ENCODE measurements at places on chromosomes 13 and 19.
A peak's percentile ranks its signal among the peaks of the same experiment; 100 is the strongest.

GRCh38 chr13:85659493-85659892 is 139.7 kb downstream of the SLITRK6 start:
- no peak for DNase-seq

DNA sequence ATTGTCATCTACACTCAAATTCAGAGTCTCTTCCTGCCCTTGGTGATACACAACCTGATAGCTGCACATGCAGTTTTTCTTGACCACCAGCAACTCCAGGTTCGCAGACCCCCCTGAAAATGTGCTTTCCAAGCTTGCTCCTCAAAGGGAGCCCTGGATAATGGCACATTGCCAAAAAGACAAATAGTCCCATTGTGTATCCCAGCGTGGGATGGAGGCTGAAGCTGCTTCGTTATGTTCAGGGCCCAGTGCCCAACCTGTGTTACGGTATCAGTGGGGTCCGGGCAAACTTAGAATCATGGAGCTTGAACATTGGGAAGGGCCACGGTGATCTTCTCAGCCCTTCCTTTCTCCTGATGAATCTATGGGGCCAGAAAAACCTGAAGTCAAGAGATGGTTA is 173.0 kb downstream of the TEX29 start:
- DNase-seq: no peak

DNA sequence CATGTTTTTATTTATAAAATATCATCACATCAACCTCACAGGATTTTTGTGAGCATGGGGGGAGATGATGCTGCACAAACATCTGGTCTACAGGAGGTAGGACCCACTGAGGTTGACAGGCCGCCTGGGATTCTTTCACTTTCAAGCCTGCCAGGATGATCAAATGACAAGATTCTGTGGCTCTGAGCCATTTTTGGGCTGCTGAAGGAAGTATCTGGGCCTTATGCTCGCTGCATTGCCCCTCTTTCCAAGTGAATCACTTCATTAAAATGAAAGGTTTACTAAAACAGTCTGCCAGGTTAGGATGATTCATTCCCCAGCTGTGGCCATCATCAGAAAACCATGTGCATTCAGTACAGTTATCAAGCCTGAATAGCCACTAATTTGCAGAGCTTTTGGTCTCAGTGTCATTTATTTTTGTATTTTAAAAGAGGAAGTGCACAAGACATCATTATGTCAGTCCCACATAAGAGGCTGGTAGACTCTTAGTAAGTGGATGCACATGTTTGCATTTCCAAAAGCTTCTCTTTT is 34.4 kb downstream of the STARD13 start:
- DNase-seq: peak; percentile 98

DNA sequence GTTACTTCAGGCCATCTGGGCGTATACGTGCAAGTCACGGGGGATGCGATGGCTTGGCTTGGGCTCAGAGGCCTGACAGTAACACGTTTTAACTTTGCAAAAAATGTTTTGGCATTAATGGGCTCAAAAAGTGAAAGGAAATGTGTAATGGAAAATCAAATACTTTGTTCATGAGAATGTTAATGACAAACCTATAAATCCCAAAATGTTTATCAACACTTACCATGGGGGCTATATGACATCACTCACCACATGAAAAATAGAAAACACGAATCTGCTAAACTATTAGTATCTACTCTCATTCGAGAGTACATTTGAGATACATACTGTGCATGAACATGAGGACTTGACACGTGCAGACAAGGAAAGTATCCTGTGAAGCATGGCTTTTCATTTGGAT is 91.7 kb downstream of the FAM216B start:
- DNase-seq: peak; percentile 13

DNA sequence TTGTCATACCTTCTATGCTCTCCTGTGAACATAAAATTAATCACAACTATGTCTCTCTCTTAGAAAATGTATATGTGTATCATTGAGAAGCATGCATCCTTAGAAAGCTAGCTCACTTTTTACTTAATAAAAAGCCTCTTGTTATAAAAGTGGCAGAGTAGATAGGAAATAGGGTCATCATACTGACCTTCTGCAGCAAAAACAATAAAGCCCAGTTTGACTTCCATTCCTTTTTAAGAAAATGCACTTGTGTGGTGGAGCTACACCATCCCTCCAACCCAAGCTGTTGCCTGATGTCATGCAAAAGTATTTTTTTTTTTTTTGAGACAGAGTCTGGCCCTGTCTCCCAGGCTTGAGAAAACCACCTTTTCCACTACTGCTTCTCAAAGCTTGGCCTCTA is 393.3 kb downstream of the LIG4 start:
- no peak for DNase-seq

GRCh38 chr13:53104136-53104535 is 75.5 kb downstream of the OLFM4 start:
- DNase-seq: peak; percentile 3

GRCh38 chr19:15863272-15863671 is 34.6 kb downstream of the CYP4F2 start:
- no peak for DNase-seq

DNA sequence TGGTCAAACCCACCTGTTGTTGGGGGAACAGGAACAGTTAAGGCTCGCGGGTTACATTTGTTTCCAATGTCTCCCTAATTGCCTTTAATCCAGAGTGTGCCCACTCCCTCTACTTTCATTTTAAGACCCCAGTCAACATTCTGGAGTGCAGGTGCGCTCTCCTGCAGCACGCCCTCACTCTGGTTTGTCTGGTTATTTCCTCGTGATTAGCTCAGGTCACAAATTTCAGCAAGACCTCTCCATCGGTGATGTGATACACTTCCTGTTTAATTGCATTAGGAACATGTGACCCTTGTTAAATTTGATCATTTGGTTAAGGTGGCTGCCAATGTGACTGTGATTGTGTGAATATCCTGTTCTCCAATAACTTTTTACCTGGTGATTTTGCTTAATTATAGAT is 53.0 kb downstream of the TEX29 start:
- DNase-seq: no peak

DNA sequence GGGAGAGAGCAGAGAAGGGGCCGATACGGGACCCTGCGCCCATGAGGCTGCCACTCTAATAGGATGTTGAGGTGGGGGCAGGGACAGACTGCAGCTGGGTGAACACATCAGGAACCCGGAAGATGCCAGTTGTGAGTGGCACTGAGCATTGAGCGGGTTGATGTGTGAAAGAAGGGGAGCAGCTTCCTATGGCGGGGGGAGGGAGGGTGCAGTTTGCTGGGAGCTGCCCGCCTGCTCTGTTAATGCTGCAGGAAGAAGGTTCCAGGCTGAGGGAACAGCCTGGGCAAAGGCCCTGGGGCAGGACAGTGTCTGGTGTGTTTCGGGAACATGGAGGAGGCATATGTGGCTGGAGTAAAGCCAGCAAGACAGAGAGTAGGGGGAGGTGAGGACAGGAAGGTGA is 29.8 kb downstream of the DNM2 start:
- no peak for DNase-seq

DNA sequence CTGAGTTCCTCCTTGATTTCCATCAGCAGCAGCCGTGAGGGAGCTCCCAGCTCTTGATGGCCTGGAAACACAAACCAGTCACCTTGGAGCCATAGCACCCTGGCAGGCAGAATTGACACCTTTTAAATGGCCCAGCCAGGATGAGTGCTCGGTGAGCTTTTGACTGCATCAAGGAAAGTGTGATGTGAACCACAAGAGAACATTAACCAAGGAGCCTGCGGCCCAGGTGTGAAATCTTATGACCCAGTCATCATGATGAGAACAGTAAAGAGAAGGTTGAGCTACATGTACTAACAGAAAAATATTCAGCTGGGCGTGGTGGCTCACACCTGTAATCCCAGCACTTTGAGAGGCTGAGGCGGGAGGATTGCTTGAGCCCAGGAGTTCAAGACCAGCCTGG is 22.8 kb downstream of the SUGP2 start:
- DNase-seq: no peak

- DNase-seq: peak; percentile 58
Observed at GRCh38 chr13:92224052-92224821, 825.8 kb downstream of the GPC5 start.

DNA sequence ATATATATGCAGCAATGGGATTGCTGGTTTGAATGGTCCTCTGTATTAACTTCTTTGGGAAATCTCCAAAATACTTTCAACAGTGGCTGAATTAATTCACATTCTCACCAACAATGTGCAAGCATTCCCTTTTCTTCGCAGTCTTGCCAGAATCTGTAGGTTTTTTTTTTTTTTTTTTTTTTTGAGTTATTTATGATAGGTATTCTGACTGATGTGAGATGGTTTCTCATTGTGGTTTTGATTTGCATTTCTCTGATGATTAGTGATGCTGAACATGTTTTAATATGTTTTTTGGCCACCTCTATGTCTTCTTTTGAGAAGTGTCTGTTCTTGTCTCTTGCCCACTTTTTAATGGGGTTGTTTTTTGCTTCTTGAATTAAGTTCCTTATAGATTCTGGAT is 2041.5 kb upstream of the PCDH20 start:
- no peak for DNase-seq

GRCh38 chr13:42113478-42113877 is 65.0 kb downstream of the DGKH start:
- DNase-seq: no peak

GRCh38 chr13:94119360-94119936 is 360.0 kb downstream of the DCT start:
- DNase-seq: no peak

- no peak for DNase-seq
Observed at GRCh38 chr19:325937-326565, 18.5 kb downstream of the MIER2 start.

DNA sequence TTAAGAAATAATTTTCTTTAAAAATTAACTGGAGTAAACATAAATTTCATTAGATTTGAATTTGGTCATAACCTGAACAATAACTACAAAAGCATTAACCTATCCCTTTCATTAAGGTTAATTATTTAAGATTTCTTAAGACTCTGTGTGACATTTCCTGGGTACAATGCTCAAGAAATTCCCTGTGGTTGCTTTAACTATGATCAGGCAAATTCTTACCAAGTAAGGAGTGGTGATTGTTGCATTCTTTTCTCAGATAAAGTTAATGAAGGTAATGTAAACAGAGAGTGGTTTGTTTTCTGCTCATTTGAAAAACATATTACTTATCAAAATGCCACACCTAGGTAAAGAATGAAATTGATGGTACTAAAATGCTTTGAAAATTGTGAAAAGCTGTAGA is 114.8 kb upstream of the MIR17HG start:
- DNase-seq: no peak

DNA sequence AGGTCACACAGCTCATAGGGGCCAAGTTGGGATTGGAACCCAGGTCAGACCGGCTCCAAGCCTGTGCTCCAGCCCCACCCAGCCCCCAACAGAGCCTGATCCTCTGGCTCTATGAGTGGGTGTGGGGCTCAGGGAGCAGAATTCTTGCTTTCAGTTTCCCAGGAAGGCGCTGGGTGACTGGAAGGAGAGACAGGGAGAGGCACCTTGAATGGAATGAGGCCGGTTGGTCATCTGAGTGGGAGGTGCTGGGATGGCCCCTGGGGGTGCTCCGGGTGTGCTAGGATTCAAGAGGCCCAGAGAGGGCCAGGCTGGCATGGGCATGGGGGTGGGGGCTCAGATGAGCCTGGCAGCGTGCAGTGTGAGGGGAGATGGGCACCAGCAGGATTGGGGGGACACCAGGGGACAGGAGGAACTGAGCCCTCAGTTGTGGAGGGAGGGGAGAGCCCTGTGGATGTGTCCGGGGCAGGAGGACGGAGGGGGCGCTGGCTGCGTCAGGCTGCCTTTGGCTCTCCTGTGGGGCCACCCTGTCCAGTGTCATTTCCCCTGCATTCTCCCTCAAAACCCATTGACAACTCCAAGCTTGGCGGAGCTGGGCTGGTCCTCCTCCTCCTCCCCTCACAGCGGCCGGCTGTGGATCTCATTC is 31.2 kb upstream of the ANKRD10 start:
- no peak for DNase-seq

- DNase-seq: peak; percentile 23
Observed at GRCh38 chr19:7970716-7971448, 27.4 kb upstream of the TIMM44 start.

- no peak for DNase-seq
Observed at GRCh38 chr13:25771641-25772478, 280.0 kb downstream of the SHISA2 start.

GRCh38 chr13:39185326-39185725 is 147.1 kb downstream of the NHLRC3 start:
- no peak for DNase-seq

DNA sequence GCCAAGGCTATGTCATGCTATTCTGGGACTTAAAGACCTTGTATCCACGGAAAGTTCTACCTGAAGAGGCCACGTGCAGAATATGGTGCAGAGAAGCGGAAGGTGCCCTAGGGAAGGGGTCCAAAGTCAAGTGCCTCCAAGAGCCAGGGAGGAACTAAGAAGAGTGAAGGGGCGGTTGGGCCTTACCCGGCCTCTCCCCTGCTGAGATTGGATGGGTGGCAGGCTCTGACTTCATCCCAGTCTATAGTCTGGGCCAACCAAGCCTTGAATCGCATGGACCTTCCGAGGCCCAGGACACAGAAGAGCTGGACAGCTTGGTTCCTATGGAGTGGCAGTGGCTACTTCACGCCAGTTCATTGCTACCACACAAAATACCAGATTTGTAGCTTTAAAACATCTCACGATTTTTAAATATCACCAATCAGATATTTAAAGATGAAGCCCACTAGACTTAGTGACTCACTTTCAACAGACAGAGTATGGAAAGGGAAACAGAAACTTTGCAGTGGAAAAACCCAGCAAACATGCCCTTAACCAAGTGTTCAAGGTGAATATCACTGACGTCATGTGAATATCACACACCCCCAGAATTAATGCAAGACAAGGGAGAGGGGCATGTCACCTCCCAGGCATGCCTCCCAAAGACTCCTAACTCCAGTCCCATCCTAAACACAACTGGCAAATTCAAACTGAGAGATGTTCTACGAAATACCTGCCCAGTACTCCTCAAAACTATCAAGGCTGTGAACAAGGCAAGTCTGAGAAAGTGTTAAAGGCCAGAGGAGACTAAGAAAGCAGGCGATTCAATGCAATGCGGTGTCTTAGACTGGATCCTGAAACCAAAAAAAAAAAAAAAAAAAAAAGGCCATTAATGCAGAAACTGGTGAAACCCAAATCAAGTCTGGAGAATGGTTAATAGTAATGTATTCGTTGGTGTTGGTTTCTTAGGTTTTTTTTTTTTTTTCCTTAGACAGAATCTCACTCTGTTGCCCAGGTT is 10.2 kb downstream of the C19orf12 start:
- DNase-seq: no peak

DNA sequence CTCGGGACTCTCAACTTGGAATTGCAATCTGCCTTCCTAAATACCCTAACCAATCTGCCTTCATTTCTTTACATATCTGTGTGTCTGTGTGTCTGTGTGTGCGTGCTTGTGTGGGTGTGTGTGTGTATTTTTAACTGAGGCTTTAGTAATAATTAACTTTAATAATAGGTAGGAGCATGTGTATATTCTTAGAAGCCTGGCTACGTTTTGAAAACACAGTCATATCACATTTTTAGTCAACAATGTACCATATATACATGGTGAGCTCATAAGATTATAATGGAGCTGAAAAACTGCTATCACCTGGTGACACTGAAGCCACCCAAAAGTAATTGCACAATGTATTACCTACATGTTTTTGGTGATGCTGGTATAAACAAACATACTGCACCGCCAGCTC is 65.4 kb upstream of the ATXN8OS start:
- DNase-seq: no peak

GRCh38 chr13:96809366-96810096 is 184.7 kb downstream of the OXGR1 start:
- no peak for DNase-seq

- peak; percentile 97 for DNase-seq
Observed at GRCh38 chr19:10915130-10916091, 13.0 kb downstream of the YIPF2 start.

Data from AG10803 (cell line).